Activated CD4-positive, alpha-beta T cell treated with anti-CD3 and anti-CD28 coated beads for 4 hours (primary cell): ENCODE measurements at places on chromosomes 5 and 9.
A peak's percentile ranks its signal among the peaks of the same experiment; 100 is the strongest.

GRCh38 chr9:35079041-35079425 lies 709 bp downstream of the FANCG start:
- DNase-seq: no peak

GRCh38 chr9:132783006-132783405 lies 95.1 kb downstream of the AK8 start:
- no peak for DNase-seq

DNA sequence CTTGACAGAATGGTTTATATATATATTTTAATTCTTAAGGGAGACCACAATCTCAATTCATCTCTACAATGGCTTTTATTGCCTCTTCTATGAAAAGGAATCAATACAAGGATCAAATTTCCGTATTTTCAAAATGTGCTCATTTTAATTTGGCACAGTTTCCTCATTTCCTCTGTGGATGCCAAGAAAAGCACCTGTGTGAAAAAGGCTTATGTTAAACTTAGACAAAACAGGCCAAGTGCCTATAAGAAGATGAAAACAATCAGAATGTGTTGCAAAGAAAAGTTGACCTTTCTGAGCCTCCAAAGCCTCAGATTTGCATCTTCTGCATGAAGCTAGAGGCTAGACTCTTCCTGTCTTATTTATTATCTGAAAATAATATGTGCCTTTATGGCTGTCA lies 173.7 kb upstream of the SLC12A2 start:
- no peak for DNase-seq

- DNase-seq: no peak
These were observed 2.1 kb upstream of the DMRT3 start for GRCh38 chr9:974031-974995.

DNA sequence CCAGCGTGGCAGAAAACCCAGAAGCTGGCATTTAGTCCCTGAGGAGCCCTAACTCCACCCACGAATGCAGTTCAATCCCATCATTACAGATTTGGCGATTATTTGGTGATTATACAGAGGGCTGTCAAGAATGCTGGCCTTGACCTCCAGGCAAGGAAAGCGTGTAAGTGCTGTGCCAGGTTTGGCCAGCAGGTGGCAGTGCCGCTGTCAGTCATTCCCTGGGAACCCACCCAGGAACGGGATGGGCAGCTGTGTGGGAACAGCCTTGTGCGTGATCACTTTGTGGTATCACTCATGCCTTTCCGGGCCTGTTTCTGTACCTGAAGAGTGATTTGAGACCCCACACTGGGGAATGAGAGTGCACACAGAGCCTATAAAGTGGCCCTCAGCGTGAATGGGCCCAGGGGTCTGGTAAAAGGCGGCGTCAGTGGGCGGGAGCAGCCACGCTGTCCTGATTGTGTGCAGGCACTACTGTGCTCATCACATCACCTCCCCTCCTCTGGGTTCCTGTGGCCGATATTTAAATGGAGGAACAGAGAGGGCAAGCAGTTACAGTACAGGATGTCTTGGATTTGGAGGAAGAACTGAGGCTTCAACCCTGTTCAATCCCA lies 215.6 kb downstream of the ROR2 start:
- peak; percentile 64 for DNase-seq

DNA sequence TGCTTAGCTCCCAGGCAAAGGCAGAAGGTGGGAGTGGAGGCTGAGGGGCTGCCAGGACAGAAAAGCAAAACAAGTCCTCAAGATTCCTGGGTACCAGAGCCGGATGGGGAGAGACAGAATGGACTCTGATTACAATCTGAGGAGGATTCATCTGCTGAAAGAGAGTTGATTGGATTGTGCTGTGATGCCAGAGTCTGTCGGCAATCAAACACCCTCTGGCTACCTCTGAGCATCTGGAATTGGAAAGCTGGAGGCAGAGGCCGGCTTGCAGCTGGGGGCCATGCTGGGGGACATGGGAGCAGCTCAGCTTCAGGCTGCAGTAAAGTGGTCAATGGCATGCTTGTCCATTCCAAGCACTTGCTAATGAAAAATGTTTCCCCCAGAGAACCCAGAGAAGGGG lies 59.3 kb downstream of the ASTN2 start:
- no peak for DNase-seq

GRCh38 chr9:111348821-111349271 lies 18.8 kb upstream of the OR2K2 start:
- DNase-seq: no peak
